ENCODE measurements at places on chromosomes 3 and 15.

- DNase-seq, result no peak
Observed at GRCh38 chr15:90807074-90807785, 61.2 kb upstream of the FURIN start.

- DNase-seq, result no peak
Observed at GRCh38 chr3:183099838-183100204, 525 bp upstream of the MCCC1 start.

- DNase-seq, result no peak
Observed at GRCh38 chr3:62097121-62097520, 276.2 kb downstream of the FEZF2 start.

DNA sequence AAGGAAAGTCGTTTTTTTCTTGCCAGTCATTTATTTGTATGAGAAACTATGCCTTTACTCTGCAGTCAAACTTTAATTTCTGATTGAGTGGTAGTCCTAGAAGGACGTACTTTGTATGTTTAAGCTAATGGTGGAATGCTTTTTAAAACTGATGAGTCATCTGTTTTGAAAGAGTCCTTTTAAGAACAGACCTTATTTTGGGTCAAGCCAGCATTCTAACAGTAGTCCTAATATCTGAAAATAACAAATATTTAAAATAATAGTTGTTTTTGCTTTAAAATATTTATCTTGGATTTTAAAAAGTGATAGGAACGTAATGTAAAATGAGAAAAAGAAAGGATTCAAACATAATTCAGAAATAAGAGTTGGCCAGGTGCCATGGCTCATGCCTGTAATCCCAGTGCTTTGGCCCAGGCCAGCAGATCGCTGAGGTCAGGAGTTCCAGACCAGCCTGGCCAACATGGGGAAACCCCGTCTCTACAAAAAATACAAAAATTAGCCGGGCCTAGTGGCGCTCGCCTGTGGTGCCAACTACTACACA lies 1.3 kb upstream of the LRRC58 start:
- DNase-seq, result no peak

DNA sequence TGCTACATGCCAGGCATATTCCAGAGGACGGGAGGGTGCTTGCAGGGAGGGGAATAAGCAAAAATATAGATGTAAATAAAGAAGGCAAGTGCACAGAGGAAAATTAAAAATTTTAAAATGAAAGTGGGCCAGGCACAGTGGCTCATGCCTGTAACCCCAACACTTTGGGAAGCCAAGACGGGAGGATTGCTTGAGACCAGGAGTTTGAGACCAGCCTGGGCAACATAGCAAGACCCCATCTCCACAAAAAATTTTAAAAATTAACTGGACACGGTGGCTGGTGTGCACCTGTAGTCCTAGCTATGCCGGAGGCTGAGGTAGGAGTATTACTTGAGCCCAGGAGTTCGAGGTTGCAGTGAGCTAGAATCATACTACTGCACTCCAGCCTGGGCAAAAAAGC lies 22.4 kb downstream of the ZBTB38 start:
- no peak for DNase-seq

DNA sequence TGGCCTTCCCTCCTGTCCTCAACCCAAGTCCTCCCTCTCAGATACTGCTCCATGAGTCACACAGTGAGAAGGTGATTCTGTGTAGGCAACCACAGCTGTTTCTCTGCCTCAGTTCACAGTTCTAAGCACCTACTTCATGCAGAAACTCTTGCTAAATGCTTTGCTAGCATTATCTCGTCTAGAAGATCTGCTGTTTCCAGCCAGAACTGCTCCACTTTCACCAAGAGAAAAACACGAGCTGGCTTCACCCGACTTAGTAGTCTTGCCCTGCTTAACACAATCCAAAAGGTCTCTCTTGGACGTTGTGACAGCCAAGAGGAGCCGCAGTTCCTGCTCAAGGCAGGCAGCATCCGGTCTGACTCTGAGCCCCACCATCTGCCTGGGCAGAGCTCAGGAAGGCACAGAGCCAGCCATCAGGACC lies 272.1 kb downstream of the UACA start:
- DNase-seq, result no peak

- no peak for DNase-seq
Observed at GRCh38 chr15:75230016-75230343, 28.2 kb upstream of the GOLGA6C start.

GRCh38 chr3:13824521-13825310 lies 55.2 kb downstream of the WNT7A start:
- no peak for DNase-seq

DNA sequence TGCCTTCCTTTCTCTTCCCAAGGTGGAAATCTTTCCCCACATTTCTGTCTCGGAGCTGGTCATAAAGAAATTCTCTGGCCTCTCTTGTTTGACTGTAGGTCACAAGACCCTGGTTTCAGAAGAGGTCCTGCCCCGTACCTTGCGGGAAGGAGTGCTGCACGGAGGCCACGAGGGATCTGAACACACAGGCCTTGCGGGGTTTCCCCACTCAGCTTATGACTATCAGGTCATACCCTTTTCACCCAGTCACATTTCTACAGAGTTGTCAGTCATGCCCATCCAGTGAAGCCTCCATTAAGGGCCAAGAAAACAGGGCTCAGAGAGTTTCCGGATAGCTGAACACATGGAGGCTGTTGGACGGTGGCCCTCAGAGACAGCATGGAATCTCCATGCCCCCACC lies 54.7 kb upstream of the ATP13A3 start:
- DNase-seq, result no peak

DNA sequence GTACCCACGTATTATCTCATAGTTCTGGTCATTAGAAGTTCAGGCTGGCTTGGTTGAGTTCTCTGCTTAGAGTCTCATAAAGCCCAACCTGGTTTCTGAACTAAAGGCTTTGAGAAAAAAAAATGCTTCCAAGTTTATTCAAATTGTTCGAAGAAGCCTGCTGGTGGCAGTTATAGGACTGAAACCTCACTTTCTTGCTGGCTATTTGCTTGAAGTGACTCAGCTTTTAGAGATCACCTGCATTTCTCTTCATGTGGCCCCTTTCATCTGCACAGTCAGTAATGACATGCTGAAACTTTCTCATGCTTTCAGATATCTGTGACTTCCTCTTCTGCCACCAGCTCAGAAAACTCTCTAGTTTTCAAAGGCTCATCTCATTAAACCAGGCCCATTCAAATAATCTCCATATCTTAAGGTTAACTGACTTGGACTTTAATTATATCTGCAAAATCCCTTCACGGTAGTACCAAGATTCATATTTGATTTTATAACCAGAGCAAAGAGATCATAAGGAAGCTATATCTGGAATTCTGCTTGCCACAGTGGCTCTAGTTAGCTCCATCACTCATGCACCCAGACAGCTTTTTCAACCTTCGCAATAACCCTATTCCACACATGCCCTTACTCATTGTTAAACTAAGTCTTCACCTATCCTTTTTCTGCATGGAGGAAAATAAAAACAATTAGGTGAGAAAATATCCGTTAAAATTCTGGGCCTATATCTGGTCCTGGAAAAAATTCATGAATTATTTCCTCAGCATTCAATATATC lies 433.8 kb upstream of the CBLB start:
- DNase-seq, result no peak

DNA sequence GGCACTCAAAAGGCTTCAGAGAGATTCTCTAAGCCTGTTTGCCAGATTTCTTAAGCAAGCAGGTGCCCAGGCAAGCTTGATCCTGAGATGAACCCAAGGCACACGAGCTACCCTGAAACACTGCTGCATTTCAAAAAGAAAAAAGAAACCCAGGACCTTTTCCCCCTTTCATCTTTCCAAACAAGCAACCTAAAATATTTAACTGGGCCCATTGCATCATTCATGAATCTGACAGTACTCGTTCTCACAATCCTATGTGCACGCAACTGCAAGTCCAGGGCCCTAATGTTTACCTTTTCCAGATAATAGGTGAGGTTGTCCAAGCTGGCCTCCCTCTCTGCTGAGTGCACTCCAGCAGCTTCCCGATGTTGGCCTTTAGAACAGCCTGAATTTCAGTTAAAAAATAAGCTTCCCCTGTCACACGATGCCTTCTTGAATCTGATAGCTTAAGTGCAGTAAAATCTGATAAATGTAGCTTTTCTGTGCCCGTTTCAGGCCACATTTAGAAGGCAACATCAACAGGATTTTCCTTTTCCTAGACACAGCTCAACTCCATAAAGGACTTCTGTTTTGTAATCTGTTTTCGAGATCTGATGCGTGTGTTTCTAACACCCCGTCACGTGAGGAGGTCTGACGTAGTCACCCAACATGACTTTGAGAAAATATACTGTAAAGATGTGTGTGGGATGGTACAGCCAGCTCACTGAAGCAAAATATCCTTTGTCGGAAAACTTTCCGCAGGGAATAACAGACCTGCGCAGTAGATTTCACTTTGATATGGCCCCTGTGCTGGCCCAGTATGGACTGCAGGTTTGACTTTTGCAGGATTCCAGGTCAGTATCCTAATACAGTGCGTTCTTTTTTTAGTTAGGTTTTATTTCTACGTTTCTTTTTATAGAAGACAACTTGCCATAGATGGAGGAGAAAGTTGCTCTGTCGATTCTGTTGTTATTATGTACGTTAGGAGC lies 55.1 kb upstream of the RASA2 start:
- no peak for DNase-seq

- no peak for DNase-seq
Observed at GRCh38 chr3:116087426-116087825, 357.9 kb downstream of the LSAMP start.

DNA sequence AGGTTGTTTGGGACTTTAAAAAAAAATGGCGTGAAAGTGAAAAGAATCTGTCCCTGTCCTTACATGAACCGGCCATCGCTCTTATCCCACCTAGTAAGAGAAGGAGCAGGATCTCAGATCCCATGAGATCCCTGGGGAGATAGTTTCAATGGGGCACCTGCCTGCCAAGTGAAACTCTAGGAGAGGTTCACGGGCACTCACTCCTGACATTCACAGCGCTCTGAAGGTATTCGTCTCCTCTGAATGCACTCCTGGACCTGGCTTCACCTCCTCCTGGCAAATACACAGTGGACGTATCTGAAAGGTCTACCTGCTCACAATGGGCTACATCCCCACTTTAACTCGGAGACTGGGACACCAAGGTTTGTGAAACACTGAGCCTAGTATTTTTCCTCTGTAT lies 248.7 kb upstream of the ICE2 start:
- no peak for DNase-seq

DNA sequence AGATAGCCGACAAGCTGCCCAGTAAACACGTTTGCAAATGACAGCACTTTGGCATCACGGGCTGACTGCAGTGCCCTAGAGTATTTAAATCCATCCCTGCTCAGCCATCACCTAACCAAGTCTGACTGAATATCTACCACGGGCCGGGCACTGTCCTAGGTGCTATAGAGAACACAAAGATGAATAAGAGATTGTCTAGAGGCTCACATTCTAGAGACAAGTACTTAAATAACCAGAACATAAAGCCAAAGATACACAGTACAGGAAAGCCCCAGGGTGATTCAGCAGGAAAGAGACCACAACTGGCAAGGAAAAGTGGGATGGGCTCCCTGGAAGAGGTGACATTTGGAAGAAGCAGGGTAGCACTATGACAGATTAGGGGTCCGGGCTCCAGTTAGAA lies 103.5 kb downstream of the MYLK start:
- DNase-seq, result no peak

GRCh38 chr3:184343200-184343876 lies 5.9 kb downstream of the FAM131A start:
- no peak for DNase-seq

DNA sequence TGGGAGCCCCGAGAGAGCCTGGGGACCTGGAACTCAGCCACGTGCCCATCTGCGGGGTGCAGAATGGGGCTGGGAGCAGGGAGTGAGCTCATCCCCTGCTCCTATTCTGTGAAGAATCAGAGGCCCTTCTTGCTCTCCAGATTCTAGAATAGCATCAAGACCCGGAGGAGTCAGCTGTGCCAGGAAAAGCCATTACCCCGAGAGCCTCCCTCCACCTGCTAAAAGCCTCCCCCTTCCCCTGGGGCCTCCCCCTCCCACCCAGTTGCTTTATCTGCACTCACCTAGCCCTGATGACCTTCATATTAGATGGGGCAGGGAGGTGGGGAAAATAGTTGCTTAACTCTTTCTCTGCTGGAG lies 23.1 kb downstream of the CCDC33 start:
- no peak for DNase-seq

- no peak for DNase-seq
Observed at GRCh38 chr3:134364936-134365765, 9.1 kb downstream of the AMOTL2 start.

DNA sequence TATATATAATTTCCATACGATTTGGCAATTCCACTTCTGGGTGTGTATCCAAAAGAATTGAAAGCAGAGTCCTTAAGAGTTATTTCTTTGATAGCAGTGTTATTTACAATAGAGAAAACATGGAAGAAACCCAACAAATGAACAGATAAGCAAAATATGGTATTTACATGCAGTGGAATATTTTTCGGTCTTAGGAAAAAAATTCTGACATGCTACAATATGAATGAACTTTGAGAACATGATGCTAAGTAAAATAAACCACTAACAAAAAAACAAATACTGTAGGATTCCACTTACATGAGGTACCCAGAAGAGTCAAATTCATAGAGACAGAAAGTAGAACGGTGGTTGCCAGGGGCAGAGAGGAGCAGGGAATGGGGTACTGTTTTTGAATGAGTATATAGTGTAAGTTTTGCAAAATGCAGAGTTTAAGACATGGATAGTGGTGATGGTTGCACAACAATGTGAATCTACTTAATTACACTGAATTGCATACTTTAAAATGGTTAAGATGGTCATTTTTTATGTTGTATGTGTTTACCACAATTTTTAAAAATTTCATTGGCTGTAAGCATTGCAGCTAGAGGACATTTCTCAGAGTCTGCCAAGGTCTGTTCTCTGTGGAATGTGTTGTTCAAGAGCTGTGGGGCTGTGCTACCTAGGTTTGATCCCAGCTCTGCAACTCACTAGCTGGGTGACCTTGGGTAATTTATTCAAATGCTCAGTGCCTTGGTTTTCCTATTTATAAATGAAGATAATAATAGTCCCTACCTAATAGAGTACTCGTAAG lies 122.1 kb downstream of the MEX3B start:
- DNase-seq, result no peak

- no peak for DNase-seq
Observed at GRCh38 chr3:106913111-106913698, 464.0 kb upstream of the CCDC54 start.

DNA sequence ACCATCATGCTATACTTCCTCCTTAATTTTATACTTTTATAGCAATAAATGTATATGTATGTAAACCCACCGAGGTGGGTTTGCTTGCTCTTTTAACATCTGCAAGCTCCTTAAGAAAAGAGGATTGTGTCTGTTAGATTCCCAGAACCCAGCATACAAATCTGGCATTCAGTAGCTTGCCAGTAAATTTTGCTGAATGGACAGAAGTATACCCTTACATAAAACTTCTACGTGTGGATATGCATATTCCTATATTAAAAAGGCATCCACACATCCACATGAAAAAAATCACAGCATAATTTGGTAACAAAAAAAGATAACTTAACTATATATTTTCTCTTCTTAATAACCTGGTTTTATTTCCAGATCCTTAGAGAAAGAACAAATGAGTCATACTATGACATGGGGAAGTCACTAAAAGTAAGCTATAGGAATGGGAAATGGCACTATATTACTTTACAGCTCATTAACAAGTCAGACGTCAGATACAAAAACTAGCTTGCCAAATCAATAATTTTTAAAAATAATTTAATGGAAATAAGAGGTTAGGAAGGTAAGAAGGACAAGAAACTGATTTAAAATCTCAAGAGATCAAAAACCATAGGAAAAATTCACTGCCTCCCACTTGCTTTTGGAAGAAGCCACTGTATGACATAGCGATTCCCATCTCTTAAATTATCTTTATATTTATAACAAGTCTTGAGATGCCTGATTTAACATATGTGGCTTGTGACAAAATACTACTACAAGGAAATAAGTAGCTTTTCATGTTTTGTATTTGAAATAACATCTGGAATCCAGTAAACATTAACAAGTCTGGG lies 68.7 kb downstream of the SUMF1 start:
- DNase-seq, result no peak

GRCh38 chr3:172694573-172695246 lies 16.2 kb downstream of the NCEH1 start:
- DNase-seq, result no peak

Data from NCI-H2081 treated with DMSO at 0.1 percent for 48 hours (cell line).